ENCODE measurements at places on chromosomes 16 and 17.

- DNase-seq, result peak; percentile 16
Measured at GRCh38 chr17:63425483-63425882, 20.6 kb downstream of the CYB561 start.

DNA sequence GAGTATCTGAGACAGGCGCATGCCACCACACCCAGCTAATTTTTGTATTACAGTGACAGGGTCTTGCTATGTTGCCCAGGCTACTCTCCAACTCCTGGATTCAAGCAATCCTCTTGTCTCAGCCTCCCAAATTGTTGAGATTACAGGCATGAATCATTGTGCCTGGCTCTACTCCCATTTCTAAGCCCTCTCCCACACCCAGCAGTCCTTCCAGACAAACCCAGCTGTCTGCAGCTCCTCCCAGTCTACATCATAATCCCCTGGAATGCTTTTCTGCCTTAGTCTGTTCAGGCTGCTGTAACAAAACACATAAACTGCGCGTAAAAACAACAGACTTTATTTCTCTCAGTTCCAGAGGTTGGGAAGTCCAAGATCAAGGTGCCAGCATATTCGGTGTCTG is 144.5 kb downstream of the GRIN2A start:
- DNase-seq, result no peak

DNA sequence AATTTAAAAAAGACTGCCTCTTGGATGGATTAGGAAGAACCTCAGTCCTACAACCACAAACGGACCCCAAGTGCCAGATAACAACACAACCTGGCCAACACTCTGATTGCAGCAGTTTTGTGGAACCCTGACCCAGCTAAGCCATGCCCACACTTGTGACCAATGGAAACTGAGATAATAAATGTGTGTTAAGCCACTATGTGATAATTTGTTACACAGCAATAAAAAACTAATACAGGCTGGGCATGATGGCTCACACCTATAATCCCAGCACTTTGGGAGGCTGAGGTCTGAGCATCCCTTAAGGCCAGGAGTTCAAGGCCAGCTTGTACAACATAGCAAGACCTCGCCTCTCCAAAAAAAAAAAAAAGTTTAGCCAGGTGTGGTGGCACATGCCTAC is 127.5 kb downstream of the BRIP1 start:
- DNase-seq, result no peak

- no peak for DNase-seq
Measured at GRCh38 chr16:68754084-68754792, 17.1 kb downstream of the CDH1 start.

GRCh38 chr16:67087803-67088202 is 21.9 kb upstream of the PHAF1 start:
- DNase-seq, result no peak

DNA sequence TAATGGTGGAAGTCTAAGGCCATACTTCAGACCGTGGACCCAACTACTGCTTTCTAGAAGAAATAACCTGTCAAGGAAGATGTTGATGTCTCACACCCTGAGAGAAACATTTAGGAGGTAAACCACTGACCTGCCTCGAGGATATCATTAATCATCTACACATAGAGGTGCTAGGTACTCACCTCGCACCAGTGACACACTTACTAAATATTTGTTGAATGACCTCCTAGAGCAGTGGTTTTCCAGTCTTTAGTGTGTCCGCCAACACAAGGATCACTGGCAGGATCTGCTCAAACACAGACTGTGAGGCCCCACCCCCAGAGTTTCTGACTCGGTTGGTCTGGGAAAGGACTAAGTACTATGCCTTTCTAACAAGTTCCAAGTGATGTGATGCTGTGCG is 197.4 kb upstream of the CACNG5 start:
- no peak for DNase-seq

- DNase-seq, result no peak
Measured at GRCh38 chr17:14590459-14591250, 289.8 kb downstream of the HS3ST3B1 start.

- DNase-seq, result no peak
Measured at GRCh38 chr16:23432176-23433128, 20.5 kb downstream of the COG7 start.

- DNase-seq, result no peak
Measured at GRCh38 chr17:35841505-35841904, 27.2 kb downstream of the HEATR9 start.

- no peak for DNase-seq
Measured at GRCh38 chr16:83552228-83552627, 255.6 kb upstream of the HSBP1 start.

- DNase-seq, result no peak
Measured at GRCh38 chr16:73298562-73298961, 250.6 kb upstream of the ZFHX3 start.

DNA sequence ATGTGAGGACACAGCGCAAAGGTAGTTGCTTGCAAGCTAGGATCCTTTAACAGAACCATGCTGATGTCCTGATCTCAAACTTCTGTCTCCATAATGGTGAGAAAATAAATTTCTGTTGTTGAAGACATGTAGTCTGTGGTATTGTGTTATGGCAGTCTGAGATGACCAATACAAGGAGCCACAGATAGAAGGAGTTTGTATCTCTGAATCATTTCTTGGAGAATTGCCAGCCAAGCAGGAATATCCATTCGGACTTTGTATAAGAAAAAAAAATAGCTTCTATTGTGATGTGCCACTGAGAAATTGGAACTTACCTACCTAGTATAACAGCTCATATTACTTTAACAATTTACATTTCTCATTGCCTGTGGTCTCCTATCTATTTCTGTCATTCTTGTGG is 447.6 kb upstream of the CA10 start:
- DNase-seq, result no peak

- no peak for DNase-seq
Measured at GRCh38 chr16:11416228-11417001, 71.2 kb downstream of the RMI2 start.

DNA sequence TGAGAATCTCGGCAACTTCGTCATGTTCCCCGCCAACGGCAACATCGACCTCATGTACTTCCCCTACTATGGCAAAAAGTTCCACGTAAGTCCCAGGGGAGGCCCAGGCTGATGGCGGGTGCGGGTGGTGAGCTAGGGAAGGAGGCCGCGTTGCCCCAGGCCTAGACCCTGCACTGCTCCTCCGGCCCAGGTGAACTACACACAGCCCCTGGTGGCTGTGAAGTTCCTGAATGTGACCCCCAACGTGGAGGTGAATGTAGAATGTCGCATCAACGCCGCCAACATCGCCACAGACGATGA is 4.8 kb downstream of the ATP1B2 start:
- no peak for DNase-seq

DNA sequence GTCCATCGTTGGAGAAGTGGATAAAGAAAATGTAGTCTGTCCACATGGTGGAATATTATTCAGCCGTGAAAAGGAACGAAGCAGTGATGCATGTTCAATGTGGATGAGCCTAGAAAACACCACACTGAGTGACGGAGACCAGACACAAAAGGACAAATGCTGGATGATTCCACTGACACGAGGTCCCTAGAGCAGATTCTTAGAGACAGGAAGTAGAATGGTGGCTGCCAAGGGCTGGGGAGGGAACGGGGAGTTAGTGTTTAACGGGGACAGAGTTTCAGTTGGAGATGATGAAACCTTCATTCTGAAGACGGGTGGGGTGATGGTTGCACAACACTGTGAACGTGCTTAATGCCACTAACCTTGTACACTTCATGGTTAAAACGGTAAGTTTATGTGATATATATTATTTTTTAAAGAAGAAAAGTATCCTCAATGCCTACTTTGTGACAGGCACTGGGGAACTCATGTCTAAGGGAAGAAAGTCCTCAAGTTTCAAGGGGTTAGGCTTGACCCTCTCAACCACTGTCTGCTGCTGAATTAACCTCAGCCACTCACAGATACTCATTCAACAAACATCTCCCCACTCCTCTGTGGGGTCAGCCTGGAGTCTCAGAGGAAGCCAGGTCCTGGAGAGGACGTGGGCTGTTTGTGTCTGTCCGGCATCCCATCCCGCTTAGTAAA is 17.6 kb downstream of the C16orf74 start:
- no peak for DNase-seq

DNA sequence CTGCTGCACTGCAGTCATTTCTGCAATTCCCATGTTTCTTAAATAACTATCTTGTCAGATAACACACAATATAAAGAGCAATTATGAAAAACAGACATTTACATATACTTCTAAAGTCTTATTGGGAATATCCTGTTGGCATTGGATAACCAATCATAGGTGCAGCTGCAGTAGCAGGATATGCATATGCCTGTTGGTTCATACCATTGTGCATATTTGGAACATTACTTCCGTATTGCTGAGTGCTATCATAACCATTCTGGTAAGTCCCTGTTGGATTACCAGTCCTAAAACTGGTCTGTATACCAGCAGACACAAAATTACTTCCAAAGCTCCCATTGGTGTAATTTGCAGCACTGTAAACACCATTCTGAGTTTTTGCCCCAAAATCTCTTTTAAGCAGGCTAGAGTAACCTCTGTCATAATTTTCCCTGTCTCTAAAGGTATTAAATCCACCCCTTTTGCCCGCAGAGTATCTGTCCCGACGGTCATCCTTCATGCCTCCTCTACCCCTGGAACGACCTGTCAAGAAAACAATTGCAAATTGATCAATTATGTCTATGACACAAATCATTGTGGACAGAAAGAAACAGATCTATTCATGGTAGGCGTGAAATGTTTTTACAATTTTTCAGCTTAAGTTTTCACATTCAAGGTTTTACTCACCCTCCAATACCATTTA is 3.1 kb upstream of the POLG2 start:
- no peak for DNase-seq
